ENCODE measurements at places on chromosomes 2 and 18. TPM values are rescaled to one million over a fixed set of nuclear protein-coding genes. Genes with fewer than 3 reads are reported as not detected.

GRCh38 chr18:80225685-80226084 is 21.6 kb downstream of the PARD6G start:
- DNase-seq = no peak

LAMA1 gene
- 1.1 TPM for total RNA-seq

GRCh38 chr2:9003616-9004337 is at the start of gene MBOAT2:
TSS of gene MBOAT2 (minus strand) at chr2:9003684. CDS start at chr2:9003614, 70 bp downstream.
- peak; percentile 78 for DNase-seq

DNA sequence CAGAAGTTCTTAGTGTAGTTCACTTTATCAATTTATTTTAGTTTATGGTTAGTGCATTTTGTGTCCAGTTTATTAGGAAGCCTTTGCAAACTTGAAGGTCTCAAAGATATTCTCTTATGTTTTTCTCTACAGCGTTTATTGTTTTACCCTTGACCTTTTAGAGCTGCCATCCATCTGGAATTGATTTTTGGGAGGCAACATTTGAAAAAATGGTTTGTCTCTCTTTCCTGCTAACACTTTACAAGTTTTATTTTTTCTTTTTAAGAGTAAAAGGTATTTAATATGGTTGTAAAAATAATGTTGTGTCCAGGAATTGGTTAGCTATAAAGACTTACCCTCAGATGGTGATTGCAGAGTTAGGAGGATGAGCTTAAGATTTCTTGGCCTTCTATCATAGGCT is 14.0 kb downstream of the GORASP2 start:
- no peak for DNase-seq

- DNase-seq = peak; percentile 56
These were observed 38.5 kb upstream of the SNED1 start for GRCh38 chr2:240959941-240960308.

DNA sequence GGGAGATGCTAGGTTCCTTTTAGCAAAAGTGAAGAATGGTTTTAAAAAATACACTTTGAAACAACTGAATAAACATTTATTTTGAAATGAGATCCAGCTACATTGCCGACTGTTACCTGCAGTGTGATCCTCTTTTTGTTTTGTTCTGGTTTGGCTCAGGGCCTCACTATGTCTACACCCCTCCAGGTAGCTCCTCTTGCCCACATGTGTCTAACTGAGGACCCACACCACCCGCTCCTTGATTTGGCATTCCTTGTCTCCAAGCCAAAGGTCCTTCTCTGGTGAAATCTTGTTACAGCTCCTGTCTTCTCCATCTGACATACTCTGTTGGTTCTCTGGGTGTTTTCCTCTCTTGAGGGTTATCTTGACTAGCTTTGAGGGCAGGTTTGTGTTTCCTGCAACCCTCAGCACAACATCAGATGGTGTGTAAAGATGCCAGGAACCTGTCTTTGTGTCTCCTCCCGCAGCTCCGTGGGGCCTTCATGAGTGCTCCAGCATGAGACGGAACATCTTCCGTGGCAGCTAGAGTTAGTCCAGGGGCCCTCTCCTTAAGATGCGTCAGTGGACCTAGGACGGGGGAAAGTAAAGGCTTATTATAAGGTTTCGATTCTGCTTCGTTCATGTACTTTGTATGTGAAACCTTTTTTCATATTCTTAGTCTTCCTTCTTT is 32.1 kb downstream of the MAP4K4 start:
- DNase-seq = no peak

DNA sequence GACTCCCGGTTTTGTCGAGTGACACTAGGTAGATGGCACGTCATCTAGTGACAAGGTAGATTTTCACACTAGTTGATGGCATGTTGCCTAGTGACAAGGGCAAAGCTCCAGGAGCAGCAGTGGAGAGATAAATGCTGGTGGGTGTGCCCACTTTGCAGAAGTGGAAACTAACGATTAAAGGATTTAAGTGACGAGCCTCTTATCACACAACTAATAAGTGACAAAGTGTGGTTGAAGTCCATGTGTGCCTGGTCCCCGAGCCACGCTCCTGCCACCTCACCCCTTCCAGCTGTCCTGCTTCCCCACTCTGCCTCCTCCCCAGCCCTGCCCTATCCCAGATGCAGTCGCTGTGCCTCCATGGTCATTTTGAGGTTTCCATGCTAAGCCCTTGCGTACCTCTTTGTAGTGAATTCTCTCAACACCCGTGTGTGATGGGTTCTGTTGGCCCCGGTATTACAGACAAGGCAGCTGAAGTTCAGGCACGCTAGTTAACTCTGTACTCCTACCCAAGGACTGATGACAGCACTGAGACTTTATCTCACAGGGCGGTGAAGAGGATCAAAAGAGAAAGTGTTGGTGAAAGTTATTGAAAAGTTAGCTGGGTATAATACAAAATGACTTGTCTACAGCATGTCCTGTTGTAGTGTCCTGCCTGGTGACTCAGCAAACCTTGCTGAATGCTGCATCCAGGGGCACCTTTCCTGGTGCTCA is 113.4 kb upstream of the GLI2 start:
- DNase-seq = no peak

TRAPPC12 gene
- 69.5 TPM for total RNA-seq

SNTG2 gene
- total RNA-seq = 2.4 TPM
